ENCODE measurements at places on chromosomes 7 and 10.

- DNase-seq: no peak
Measured at GRCh38 chr7:137961200-137962177, 40.4 kb downstream of the CREB3L2 start.

GRCh38 chr10:103086261-103086660 lies 106.8 kb downstream of the NT5C2 start:
- DNase-seq: no peak

DNA sequence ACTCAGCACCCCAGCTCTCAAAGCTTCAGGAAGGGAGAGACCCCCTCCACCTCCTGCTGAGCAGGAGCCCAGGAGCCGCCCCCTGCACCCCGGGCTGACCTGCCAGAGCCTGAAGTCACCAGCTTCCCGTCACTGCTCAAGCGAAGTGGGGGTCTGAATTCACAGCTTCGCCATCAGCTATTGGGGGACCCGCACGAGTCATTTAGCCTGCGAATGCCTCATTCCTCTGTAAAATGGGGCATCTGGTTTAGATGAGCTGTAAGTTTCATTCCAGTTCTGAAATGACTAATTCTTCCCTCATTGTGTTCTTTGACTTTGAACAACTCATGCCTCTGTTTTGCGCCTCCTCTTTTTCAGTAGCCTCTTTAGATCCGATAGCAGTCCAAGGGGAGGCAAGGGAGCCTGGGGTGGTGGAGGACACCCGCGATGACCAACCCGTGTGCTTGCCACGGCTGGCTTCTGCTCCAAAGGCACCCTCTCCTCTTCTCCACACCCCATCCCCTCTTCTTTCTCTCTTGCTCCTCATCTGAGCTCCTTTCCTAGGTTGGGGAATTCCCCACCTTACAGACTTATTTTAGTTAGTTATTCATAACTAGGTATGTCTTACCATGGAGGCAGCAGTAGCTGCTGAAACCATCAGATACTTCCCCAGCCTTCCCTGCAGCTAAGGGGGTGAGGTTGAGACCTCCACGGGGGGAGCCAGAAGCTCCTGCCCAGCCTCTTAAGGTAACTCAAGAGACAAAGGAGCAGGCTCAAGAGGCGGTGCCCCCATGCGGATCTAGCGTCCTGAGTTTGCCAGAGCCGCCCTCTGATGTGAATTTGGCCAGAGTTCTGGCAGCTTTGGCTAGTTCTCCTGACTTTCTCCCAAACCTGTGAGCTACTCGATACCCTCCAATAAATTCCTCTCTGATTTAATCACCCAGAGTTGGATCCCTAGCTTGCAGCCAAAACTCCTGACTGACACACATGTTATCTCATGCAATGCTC lies 47.7 kb downstream of the RBM17 start:
- DNase-seq: peak; percentile 43

DNA sequence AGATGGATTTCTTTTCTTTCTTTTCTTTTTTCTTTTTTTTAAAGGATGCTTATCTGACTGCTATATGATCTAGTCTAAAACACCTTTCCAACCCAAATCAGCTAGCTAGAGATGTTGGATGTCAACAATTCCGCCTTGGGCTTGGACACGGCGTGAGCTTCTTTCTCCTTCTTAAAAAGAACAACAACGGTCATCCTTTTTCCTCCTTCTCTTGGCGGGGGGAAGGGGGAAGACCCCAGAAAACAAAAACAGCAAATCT lies 1.0 kb downstream of the BEND7 start:
- DNase-seq: no peak

GRCh38 chr10:52387744-52388143 lies 73.7 kb downstream of the DKK1 start:
- DNase-seq: no peak

All from GM04504 (cell line).